Activated CD4-positive, alpha-beta T cell treated with anti-CD3 and anti-CD28 coated beads for 1 hour (primary cell): ENCODE measurements at places on chromosomes 12 and 14.

DNA sequence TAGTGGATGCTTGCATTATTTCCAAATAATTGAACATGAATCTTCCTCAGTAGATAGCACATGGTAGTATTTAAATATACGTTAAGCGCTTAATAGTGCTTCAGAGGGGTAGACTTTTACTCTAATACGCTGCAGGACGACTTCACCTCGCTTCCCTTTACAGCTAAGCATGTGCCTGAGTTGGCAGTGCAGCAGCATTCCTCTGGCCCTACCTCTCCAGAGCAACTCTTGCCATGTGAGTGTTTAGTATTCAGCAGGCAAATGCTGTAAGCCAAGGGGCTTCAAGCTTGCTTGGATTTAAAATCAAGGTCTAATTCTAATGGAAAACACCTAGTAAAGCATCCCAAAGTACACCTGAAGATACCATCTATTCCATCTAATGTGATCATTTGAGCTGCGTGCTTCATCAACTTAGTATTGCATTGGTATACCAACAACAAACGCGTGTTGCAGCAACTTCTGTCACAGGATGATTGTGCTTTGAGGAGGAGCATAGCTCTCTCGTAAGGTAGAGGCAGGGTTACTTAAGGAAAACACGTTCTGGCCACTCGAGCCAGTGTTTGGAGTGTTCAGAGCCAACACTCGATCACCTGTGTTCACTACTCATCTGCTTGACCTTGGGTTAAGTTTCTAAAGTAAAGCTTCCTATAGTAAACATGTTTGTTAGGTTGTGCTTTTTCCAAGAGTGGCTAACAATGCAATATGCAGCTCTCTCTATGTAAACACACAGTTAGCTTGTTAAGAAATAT, 60.6 kb downstream of the PIWIL1 start:
- DNase-seq: no peak

DNA sequence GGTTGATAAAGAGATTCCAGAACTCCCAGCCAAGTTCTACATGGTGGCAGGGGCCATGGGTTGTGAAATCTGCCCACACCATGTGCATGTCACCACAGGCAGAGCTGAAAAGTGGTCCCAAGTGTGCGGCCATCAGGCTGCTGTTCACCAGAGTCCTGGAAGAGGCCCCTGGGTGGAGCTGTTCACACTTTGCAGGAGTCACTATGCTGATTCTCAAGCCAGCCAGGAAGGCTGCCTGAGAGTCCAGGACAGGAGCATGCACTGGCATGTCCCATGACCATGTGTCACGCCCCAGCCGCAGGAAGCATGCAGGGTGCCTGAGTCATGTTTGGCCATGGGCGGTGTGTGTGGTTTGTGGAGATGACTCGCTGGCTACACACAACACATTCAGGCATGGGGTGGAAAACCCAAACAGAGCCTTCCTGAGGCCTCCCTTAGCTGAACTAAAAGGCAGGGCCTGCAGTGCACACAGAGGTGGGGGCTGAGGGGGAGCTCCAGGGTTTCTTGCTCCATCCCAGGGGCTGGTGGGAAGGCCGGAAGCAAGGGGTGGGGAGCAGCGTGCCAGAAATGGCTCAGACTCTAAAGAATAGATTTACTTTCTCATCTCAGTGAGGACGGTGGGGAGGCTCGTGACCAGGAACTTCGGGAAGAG, 19.4 kb downstream of the ABCB9 start:
- peak; percentile 55 for DNase-seq

DNA sequence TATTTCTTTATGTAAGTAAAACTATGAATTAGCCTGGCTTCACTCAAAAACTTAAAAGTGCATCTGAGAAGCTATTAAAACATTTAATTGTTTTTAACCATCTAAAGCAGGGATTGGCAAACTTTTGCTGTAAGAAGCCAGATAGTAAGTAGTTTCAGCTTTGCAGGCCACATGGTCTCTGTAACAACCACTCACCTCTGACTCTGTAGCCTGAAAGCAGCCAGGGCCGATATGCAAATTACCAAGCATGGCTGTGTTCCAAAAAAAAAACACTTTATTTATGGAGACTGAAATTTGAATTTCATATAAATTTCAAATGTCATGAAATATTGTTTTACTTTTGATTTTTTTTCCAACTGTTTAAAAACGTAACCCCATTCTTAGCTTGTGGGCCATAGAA, 95.3 kb downstream of the CIT start:
- DNase-seq: no peak

GRCh38 chr14:89214221-89214965, 202.6 kb downstream of the FOXN3 start:
- no peak for DNase-seq

GRCh38 chr12:127081058-127081457, 1185.9 kb upstream of the TMEM132C start:
- DNase-seq: no peak

DNA sequence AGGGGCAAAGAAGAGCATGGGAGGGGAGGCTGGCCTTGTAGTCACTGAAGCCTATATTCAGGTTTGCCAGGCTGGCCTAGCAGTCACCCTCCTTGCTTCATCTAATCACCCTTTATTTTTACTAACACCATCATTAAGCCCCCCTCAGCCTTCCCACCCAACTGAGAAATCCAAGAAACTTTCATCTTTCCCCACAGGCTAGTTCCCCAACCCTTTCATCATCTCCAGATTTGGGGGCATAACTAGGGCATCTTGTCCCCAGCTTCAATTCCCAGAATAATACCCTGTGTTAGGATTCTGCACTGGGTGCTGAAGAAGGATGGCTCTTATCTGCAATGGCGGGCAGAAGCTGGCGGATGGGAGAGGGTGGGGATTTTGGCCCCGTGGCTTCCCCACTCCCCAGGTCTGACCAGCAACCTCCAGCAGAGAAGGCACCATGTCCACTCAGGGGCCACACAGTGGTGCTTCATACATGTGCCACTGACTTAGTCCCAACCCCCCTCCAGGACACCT, 6.9 kb downstream of the PCK2 start:
- no peak for DNase-seq

- DNase-seq: no peak
These were observed 132.9 kb upstream of the SLC35F4 start for GRCh38 chr14:57998766-57999165.

- DNase-seq: no peak
These were observed 38.7 kb downstream of the SH2B3 start for GRCh38 chr12:111444314-111444924.

DNA sequence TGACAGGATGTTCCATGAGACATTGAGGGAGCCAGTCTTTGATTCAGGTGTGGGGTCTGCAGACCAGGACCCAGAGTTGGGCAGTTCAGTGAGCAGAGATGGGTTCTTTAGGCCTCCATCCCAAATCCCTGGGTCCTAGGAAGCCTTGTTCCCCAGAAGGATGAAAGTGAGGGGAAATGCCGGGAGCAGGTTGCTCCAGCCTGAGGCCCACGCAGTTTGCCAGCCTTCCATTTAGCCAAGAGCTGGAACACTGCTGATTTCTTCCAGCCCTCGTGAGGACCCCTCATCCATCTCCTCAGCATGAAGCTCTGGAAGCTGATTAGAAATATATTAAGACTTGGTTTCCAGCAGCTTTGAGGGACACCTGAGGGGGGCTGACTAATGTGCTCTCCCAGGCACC, 12.1 kb downstream of the C14orf132 start:
- DNase-seq: no peak

GRCh38 chr14:63475761-63476160, 67.4 kb downstream of the PPP2R5E start:
- no peak for DNase-seq

DNA sequence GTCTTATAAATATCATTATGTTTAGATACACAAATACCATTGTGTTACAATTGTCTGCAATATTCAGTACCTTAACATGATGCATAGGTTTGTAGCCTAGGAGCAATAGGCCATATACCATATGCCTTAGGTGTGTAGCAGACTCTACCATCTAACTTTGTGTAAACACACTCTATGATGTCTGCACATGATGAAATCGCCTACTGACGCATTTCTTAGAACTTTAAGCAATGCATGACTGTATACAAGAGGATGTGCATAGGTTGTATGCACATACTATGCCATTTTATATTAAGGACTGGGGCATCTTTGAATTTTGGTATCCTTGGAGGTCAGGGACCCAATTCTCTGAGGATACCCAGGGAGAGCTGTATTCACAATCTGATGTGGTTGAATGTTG, 10.1 kb upstream of the BTG1 start:
- DNase-seq: no peak

- DNase-seq: no peak
These were observed 8.0 kb upstream of the GNPTAB start for GRCh38 chr12:101838628-101839323.

DNA sequence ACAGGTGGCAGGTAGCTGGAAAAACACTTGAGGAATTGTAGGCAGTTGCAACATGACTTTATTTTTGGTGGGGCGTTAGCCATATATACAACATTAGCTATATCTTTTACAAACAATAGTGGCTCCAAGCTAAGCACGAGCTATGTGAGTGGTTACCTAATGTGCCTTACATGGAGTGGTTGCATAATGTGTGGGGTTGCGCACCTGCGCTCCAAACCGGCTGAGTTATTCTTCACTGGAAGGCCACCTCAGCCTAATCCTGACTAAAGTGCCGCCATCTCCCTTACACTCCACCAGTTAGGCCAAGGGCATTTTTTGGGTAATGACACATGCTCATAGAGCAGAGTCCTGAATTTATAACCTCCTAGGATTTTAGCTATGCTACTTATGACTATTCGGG, 31.8 kb upstream of the G2E3 start:
- DNase-seq: no peak

GRCh38 chr12:13073173-13073572, 29.0 kb downstream of the FAM234B start:
- DNase-seq: no peak

DNA sequence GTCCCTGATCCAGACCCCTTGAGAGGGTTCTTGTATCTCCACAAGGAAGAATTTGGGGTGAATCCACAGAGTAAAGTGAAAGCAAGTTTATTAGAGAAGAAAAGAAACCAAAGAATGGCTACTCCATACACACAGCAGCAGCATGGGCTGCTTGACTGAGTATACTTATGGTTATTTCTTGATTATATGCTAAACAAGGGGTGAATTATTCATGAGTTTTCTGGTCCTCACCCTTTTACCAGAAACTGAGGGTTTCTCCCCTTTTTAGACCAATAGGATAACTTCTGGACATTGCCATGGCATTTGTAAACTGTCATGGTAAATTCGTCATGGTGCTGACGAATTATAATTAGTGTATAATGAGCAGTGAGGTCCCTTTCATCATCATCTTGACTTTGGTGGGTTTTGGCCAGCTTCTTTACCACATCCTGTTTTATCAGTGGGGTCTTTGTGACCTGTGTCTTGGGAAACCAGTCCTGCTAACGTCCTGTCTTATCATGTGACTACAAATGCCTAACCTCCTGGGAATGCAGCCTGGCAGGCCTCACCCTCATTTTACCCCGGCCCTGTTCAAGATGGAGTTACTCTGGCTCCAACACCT, 121.9 kb downstream of the SPTSSA start:
- no peak for DNase-seq

DNA sequence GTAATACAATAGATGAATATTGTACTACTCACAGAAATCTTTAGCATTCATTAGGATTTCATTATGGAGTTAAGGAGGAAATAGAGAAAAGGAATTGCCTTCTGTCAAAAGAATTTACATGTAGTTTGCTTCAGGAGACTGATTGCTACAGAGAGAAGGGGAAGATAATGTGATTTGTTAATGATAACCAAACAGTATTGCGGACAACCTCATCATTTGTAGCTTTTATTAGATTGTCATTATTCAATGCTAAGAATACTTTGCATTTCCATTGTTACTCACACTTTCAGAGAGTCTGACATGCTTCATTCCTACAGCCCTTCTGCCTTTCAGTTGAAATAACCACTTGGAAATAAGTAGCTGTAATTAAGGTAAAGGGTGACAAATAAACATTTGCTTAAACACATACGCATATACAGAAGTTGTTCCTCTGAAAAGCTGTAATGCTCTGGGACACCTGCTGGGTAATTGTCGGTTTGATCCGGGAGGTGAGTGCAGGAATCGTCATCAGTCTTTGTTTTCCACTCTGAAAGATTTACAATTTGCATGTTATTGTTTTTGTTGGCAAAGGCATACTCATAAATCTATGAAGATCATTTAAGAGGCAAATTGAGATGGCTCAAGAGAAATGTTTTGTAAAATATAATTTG, 600.2 kb downstream of the TRHDE start:
- DNase-seq: no peak

DNA sequence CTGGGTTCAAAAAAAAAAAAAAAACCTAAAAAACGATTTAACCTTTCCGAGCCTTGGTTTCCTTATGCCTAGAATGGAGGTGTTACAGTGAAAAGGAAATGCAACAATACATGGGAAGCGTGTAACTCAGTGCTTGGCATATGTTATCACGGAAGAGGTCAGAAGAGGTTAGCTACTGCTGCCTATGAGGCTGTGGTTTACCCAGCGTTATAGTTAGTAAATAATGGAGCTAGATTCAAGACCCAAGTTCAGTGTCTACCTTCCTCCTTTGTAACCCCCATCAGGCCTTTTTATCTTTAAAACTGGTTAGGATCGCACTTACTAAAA, 839 bp downstream of the IFT43 start:
- DNase-seq: no peak

DNA sequence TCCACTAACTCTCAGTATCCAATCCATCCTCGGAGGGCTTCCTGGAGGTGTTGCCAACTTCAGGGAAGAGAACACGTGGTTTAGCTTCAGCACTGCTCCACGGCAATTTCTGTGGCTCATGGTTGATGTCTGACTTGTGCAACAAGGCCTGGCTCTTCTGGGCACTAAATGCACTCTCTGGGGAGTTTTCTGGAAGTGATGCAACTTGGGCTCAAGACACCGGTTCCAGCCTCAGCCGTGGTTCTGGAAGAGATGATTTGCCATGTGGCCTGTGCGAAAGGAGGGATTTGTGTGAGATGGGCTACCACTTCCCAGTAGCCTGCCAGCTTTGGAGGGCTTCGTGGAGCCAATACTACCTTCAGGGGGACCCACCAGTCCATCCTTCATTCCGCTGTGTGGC, 118.6 kb upstream of the RTL1 start:
- no peak for DNase-seq

GRCh38 chr12:124588751-124589267, 21.4 kb upstream of the NCOR2 start:
- no peak for DNase-seq

DNA sequence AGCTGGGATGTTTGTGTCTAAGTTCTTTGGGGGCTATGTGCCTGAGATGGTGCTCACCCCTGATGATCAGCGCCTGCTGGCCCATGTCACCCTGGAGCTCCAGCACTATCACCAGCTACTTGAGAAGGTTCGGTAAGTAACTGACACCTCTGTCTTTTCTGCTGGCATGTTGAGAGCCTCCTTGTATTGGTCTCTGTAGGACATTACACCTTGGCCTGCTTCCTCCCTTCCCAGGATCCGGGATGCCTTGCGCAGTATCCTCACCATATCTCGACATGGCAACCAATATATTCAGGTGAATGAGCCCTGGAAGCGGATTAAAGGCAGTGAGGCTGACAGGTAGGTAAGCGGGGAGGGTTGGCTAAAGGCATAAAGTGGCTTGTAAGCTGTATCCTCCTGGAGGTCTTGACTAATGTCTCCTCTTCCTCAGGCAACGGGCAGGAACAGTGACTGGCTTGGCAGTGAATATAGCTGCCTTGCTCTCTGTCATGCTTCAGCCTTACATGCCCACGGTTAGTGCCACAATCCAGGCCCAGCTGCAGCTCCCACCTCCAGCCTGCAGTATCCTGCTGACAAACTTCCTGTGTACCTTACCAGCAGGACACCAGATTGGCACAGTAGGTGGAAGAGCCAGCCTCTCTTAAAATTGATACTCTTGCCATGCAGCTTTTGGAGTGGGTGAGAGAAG, 5.5 kb downstream of the DDIT3 start:
- no peak for DNase-seq

GRCh38 chr14:85534458-85535293, 4.7 kb downstream of the FLRT2 start:
- no peak for DNase-seq

- DNase-seq: no peak
These were observed 238.5 kb downstream of the RBM19 start for GRCh38 chr12:113727651-113728061.
